ENCODE measurements at places on chromosomes 2 and 18.

DNA sequence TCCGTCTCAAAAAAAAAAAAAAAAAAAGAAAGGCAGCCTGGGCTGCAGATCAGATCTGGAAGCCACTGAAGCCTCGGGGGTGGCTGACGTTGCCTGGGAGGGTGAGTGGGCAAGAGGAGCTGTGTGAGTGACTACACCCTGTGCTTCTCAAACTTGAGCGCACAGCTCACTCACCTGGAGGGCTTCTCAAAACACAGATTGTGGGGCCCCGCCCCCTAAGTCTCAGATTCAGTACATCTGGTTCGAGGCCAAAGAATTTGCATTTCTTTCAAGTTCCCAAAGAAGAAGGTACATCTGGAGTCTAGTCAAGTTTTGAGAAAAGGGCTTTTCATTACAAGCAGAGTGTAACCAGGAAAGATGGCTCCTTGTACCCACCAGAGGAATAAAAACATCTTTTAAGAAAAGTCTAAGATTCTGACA is 97.7 kb upstream of the CAB39 start:
- DNase-seq, result no peak

GRCh38 chr2:209960676-209961630 is 41.5 kb upstream of the RPE start:
- DNase-seq, result peak; percentile 46

GRCh38 chr18:23149570-23149969 is 14.3 kb downstream of the CABLES1 start:
- DNase-seq, result no peak

GRCh38 chr2:160784034-160784433 is 290.4 kb upstream of the RBMS1 start:
- DNase-seq, result no peak

- no peak for DNase-seq
These were observed 100.9 kb downstream of the IRS1 start for GRCh38 chr2:226698671-226699070.

- DNase-seq, result no peak
These were observed 95.3 kb downstream of the COPS8 start for GRCh38 chr2:237180987-237181386.

GRCh38 chr2:204282525-204282924 is 262.8 kb upstream of the PARD3B start:
- no peak for DNase-seq

- DNase-seq, result no peak
These were observed 69.3 kb upstream of the SNTG2 start for GRCh38 chr2:881204-881918.

DNA sequence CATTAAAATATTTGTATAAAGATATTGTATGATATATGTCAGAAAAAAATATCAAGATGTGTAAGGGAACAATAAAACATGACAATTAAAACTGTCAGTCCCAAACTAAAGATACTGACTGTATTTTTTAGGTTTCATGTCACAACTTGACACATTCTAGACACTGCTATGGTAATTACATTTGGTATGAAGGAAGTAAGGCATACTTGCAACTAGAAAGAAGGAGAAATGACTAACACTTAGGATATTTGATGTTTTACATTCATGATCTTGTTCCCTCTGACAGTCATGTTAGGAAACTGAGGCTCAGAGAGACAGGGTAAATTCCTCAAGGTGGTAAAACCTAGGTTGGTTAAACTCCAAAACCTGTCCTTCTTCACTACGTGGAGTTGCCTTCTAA is 68.3 kb downstream of the TMEFF2 start:
- no peak for DNase-seq

GRCh38 chr2:200104015-200104414 is 148.6 kb downstream of the MAIP1 start:
- DNase-seq, result no peak

GRCh38 chr2:62074233-62074632 is 121.7 kb upstream of the B3GNT2 start:
- no peak for DNase-seq

DNA sequence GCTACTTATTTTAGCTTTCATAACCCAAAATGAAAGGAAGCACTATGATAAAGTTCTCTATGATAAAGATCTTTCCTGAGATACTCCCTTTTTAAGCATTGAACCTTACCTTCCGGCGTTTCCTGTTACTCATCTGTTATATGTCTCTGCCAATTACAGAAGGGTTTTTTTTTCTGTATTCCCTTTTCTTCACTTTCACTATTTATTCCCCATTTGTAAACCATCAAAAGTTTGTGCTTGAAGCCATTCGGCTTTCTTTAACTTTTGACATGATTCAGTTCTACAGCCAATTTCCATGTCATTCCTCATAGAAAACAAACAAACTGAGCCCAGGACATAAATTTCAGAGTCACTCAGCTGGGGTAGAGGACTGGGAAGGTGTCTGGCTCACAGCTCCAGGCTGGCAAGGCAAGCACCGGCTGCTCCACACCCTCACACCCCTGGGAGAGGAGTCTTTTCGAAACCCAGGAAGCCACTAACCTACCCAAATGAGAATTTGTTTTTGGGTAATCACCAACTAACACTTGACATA is 429.4 kb upstream of the TRIB2 start:
- DNase-seq, result no peak

DNA sequence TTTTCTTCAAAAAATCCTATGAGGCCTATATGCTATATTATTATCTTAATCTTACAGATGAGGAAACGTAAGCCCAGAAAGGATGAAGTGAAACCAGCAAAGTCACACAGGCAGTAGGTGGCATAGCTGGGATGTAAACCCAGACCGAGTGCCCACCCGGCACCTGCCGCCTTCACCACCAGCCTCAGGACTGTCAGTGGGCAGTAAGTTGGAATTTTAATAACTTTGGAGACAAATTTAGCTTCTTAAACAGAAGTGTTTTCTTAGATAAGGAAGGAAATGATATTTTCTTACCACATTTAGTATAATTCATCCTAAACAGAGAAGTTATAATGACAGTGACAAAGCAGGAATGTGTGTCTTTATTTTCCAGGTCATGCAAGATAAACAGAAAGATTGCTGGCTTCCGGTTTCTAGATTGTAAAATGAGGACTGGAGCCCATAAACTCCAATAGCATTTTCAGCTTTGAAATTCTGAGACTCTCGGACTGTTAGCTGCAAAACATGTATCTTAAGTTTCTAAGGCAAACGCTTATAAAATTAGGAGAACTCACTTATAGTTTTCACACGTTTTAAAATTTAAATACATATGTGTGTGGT is 59.3 kb downstream of the CD8B2 start:
- DNase-seq, result peak; percentile 45

DNA sequence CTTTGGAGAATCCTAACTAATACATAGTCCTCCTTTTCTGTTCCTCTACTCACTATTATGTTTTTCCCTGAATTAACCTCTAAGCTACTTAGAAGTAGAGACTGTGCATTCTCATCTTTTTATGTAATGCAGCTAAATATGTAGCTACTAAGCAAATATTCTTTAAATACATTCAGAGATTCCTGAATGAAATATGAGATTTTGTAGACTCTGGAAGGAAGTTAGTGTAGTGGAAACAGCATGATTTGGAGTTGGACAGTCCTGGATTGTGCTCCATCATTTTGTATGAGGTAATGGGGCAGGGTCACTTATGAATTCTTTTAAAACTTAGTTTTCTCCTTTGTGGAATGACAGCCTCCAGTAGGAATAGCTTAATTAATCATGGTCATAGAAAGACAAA is 24.7 kb upstream of the NT5C1B start:
- DNase-seq, result no peak

- no peak for DNase-seq
These were observed 474 bp upstream of the GCA start for GRCh38 chr2:162343492-162343823.

GRCh38 chr18:34611904-34612303 is 98.2 kb upstream of the DTNA start:
- no peak for DNase-seq

- no peak for DNase-seq
These were observed 8.6 kb downstream of the PARD6G start for GRCh38 chr18:80238651-80239260.

All from inflammatory macrophage (primary cell).